ENCODE measurements at places on chromosomes 5 and 9.

GRCh38 chr9:109100543-109101201 is 19.1 kb downstream of the TMEM245 start:
- DNase-seq = no peak

DNA sequence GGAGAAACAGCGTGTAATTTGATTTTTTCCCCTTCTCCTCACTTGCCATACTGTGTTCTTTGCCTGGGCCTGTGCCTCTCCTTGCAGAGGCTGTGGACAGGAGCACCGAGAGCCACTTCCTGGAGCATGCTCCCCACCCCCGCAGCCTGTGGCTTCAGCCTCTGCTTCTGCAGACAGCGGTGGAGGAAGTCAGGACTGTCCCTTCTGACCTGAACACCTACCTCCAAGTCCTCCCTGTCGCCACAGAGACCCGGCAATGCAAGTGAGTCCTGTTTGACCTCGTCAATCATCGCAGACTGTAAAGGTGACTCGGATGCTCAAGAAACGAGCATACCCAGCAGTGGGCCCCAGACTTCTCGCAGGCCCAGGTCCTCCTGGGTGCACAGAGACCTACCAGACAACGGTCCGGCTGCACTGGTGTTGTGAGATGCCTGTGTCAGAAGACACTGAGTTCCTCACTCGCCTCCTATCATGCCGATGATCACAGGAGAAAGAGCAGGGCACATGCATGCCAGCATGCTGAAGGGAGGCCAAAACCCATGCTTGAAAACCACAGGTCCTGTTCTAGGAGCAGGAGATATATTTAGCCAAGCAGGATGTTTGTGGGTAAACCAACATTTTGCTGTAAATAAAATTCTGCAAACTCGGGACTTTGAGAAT is 198.8 kb downstream of the AUH start:
- DNase-seq = no peak

DNA sequence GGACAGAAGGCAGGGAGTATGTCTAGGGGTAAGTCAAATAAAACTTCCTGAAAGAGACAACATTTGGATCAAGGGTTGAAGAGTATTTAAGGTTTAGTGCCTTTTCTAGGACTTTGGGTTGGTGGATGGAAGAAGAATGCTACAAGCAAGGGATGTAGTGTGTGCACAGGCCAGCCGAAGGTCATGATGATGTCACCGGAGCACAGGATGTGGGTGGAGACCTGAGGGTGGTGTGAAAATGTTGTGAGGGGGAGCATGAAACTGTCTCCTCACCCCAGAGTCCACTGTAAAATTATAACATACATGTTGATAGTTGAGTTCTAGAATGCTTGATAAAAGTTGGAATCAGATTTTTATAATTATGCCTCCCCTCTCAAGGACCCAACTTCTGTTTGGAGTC is 553.3 kb upstream of the SGCD start:
- no peak for DNase-seq

DNA sequence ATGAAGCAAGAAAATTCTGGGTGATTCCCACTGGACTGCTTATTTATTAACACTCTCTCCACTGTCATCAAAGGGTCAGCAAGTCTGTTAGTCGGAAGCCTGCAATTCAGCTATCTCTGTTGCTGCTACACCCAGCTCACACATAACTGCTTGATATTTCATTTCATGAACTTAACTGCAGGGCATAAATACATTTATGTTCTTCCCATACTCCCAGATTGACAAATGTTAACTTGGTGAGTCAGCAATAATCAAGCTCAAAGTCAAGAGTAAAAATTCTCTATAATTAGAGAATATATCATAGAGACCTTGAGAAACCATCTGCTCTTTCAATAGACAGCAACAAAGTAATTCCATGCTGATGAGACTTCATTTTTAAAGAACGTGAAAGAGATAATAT is 198.8 kb downstream of the ADAMTS12 start:
- DNase-seq = no peak

GRCh38 chr5:150703762-150704161 is 2.9 kb upstream of the RBM22 start:
- no peak for DNase-seq

DNA sequence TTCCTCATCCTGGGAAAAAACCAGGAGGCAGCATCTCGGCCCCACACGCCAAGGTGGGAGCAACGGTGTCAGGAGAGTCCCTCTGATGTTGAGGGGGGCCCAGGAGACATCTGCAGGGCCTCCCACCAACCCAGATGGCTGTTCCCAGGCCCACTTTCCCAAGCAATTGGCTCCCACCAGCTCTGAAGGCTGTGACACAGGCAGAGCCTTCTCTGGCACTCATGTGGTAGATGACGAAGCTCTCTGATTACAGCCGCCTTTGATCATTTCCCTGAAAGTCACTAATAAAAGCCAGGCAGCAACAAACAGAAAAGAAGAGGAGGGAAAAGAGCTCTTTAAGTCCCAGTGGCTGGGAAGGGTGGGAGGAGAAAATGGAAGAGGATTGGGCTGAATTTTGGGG is 226.5 kb downstream of the CDK5RAP2 start:
- no peak for DNase-seq

DNA sequence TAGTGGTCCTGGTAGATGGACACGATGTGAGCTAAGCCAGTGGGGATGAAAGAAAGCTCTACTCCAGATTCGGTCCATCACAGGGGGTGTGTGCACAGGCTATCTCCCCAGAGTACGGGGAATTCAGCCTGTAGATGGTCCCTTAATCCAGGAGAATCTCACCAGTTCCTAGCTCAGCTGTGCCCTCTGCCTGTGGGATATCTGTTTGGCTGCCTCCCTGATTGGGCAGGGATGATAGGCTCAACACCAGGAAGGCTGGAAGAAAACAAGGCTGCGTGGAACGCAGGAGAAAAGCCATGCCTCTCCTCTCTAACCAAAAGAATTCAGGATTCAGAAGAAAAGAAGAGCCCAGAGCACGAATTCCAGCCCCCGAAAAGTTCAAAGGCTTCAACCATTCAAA is 40.9 kb downstream of the VLDLR start:
- no peak for DNase-seq

DNA sequence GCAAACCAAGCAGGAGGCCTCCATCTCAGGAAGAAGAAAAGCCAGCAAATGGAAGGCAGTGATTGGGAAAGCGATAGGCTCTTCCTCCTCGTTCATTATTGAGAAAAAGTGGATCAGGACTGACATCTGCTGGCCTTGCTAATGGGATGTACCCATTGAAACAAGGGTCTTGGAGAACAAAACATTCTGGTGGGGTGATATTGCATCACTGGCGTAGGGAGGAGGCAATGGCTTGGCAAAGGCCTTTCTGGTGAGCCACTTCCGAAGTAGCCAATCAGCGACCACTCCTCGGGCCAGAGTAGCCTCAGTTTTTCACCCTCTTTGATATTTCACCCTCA is 86.7 kb upstream of the NFIB start:
- DNase-seq = no peak

GRCh38 chr9:37370968-37371563 is 51.4 kb upstream of the GRHPR start:
- DNase-seq = no peak

GRCh38 chr9:10071579-10071978 is 541.2 kb downstream of the PTPRD start:
- DNase-seq = no peak

- DNase-seq = no peak
These were observed 101.4 kb downstream of the LHFPL2 start for GRCh38 chr5:78547183-78547582.

DNA sequence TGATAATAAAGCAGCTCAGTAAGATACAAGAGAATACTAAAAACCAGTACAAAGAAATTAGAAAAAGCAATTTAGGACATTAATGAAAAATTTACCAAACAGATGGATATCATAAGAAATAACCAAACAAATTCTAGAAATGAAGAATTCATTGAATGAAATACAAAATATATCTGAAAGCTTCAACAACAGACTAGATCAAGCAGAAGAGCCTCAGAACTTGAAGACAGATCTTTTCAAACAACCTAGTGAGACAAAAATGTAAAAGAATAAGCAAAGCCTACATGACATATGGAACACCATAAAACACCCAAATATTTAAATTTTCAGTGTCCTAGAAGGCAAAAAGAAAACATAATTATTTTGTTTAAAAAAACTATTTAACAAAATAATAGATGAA is 66.9 kb downstream of the SKIC3 start:
- no peak for DNase-seq

DNA sequence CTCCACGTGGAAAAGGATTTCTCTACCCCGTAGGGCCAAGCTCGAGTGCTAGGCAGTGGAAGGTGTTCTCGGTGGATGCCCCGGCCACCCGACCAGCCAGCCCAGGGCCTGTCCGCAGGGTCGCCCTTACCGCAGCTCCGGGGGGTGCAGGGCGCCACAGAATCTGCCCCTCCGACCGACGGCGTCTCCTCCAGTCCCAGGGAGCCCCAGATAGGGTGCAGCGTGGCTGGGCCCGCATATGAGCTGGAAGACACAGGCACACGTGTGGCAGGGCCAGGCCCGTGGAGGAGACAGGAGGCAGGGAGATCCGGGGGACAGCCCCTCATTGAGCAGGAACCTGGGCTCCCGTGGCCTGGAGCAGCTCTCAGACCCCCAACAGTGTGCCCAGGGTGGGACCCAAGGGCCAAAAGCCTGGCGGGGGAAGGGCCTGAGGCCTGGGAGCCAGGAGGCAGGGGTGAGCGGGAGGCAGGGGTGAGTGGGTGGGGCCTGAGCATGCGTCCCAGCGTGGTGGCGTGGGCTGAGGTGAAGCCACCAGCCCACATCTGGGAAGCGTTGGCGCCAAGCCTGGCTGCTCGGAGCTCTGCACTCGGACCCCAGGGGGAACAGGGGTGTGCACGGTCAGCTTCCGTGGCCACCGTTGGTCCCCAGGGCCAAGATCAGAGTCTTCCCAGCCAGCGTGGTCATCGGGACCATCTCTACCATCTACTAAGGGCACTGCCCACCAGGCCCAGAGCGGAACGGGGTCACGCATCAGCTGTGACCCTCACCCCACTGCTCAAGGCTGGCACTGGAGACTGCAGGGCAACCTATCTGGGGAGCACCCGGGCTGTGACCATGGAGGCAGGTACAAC is 22.2 kb downstream of the CCDC187 start:
- no peak for DNase-seq

- no peak for DNase-seq
These were observed 33.5 kb downstream of the ANXA2R start for GRCh38 chr5:43006424-43007202.
